ENCODE measurements at places on chromosomes 5 and 9. TPM values are rescaled to one million over a fixed set of nuclear protein-coding genes. Genes with fewer than 3 reads are reported as not detected.

Gene PCSK1
- total RNA-seq = 1.5 TPM

DNA sequence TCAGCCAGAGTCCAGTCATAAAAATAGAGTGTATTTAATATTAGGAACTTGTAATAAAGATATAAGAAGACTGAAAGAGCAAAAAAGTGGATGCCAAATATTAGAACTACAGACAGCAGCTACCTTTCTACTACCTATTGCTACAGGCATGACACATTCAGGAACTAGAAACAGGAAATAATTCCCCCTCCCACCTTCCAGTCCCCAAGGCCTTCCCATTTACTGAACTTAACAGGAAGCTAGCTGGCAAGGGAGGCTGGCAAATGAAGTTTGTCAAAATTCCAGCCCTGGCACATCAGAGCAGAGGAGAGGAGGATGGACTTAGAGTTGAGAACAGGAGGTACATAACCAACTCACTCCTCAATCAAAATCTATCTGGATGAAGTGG lies 50.2 kb upstream of the RIC1 start:
- DNase-seq = no peak

GRCh38 chr9:136525207-136525606 lies 20.6 kb downstream of the NOTCH1 start:
- DNase-seq = peak; percentile 47

DNA sequence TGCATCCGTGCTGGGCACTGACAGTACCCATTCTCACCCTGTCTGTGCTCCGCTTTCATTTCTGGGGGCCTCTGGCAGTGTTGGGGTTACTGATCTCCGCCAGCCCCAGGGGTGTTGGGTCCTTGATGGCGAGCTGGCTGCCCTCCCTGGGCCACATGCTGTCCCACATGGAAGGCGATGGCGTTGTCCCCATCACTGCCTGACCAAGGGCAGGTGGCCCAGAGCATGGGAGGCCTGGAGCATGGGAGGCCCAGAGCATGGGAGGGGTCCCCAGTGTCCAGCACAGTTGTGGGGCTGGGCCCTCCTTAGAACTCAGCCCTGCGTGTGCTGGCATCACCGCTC lies 50.9 kb downstream of the RXRA start:
- no peak for DNase-seq

Gene FGF18
- 0.63 TPM for total RNA-seq

- no peak for DNase-seq
Measured at GRCh38 chr5:58153255-58153654, 306.6 kb downstream of the PLK2 start.

Gene CCL27
- total RNA-seq = not detected

DNA sequence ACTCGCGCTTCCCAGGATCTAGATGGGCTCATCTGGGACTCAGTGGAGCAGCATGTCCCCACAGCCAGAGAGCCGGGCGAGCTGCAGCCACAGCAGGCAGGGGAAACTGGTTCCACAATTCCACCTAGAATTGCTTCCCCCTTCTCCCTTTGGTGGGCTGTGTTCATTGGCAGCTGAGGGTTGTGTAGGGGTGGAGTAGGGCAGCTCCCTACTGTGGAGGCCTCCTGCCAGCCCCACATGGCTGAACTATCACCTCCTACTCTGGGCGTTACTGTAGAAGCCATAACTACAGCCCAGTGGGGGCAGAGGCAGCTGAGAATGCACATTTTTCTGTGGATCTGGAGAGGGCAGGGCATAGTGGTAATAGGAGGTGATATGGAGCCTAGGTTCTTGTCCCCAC lies 44.8 kb downstream of the PPARGC1B start:
- DNase-seq = no peak

- no peak for DNase-seq
Measured at GRCh38 chr5:138508958-138509357, 34.1 kb downstream of the ETF1 start.

Gene SPATA6L
- total RNA-seq = 4.5 TPM

GRCh38 chr9:71797266-71797665 lies 29.0 kb upstream of the CEMIP2 start:
- DNase-seq = no peak

DNA sequence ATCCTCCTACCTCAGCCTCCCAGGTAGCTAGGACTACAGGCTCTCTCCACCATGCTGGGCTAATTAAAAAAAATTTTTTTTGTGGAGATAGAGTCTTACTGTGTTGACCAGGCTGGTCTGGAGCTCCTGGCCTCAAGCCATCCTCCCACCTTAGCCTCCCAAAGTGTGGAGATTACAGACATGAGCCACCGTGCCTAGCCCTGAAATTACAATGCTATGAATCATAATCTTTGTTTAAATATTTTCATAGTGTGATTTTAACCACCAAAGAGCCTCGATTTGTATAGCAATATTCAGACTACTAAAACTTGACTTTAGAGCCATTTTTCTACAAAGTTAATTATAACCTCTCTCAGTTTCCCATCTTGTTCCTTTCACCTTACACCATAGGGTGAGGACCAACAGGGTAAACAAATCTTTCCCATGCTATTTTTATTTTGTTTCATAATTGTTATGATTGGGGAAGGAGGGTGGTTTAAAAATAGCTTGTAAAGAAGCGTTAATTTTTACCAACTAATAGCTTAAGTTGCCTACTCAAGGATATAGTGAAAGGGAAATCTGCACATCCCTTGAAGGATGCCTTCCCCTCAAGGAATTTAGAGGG lies 32.7 kb downstream of the UBE2D2 start:
- DNase-seq = no peak

- DNase-seq = no peak
Measured at GRCh38 chr9:112574008-112574407, 87.4 kb downstream of the KIAA1958 start.

DNA sequence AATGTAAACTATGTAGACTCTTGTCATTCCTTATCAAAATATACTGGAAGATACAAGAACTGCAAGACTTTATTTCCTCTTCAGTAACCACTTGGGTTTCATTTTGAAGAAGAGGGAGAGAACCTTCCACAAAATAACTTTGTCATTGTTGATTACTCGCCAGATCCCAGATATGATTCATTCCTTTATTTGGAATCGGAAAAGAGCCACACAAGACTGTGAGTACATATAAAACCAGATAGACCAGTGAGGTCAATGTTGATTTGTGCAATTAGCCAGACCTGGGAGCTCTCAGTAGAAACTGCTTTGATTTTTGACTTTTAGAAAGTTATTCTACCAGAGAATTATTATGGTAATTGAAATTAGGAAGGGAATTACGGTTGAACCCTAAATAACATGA lies 146.1 kb downstream of the TMEM167A start:
- no peak for DNase-seq

Measured in mucosa of descending colon (tissue), 3 donors.